Nucleus accumbens (tissue), 56 donors: ENCODE measurements at places on chromosomes 3 and 15.

DNA sequence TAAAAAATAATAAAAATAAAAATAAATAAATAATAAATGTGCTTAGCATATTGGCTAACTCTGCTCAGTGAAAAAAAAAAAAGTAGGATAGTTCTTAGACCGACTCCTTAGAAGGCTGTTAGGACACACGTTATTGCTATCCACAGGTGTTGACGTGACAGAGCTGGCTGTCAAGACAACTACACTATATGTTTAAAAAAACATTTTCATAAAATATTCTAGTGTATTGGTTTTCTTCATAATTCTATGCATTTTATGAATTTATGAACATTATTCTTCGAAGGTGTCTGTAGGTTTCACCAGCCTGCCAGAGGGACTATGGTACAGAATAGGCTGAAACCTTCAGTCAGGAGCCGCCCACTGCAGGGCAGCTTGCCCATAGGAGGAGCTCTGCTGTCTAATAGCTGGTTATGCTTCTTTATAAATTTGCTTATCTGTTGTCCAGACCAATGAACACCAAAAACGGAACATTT is 9.2 kb downstream of the TM4SF1 start:
- DNase-seq = no peak

GRCh38 chr3:10480871-10481378 is 24.5 kb downstream of the ATP2B2 start:
- no peak for DNase-seq

DNA sequence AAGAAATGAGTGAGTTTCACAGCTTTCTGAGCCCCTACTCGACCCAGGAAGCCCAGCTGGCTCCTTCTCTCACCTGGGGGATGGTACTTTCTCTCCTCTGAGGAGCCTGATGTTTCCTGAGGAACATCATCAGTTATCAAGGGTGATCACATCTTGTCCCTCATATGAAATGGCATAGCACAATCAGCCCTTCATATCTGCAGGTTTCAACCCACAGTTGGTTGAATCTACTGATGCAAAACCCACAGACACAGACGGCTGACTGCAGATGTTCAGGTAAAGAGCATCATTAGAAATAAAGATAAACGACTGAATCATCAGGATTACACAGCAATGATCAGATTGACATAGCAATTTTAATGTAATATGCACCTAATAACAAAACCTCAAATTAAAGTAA is 93.6 kb upstream of the OSTN start:
- no peak for DNase-seq

DNA sequence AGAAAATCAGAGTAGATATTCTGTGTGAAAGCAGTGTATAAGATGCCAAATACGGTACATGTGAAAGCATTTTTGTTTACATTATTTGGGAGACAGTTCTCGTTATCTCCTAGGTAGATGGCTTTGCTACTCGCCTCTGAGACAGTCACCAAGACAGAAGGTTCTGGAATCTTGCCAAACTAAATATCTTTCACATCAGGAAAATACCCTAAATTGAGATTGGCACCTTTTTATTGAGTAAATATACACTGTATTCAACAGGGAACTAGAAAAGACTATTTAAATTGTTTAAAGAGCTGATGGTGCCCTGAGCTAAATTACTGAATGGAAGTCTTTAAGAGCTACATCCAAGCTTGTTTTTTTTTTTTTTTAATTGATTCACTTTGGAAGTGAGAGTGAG is 3.4 kb downstream of the FGD5 start:
- no peak for DNase-seq

GRCh38 chr15:42721016-42721415 is 15.9 kb downstream of the CDAN1 start:
- no peak for DNase-seq

DNA sequence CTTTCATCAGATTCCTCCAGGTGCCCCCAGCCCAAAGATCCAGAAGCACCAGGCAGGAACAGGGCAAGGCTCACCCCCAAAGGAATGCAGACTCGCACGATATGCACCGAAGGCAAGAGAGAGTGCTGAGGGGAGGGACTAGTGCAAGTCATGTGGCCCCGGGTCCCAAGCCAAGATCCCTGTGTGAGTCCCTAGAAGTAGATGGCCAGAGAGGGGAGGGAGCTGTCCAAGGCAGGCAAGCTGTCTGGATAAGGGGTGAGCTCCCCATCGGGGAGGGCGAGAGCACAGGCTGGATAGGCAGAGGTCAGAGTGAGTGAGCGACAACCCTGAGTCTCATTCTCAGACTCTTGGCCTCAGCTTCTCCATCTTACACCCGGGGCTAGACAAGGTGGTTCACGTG is 171.5 kb upstream of the LINGO1 start:
- DNase-seq = no peak

DNA sequence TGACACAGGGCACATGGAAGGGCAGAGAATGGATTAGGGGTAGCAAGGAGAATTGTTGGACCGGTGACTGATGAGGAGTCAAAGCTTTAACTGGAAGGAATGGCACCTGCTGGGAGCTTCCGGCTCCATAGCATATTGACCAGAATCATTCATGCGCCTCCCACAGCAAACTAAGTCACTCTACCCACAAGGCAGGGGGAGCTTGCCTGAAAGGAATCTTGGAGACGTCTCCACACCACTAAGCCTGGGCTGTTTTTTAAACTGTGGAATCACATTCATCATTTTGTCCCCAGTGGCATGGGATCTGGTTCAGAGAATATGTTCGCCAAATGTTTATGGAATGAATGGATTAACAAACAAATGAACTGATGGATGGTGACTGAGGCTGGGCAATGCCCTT is 57.0 kb upstream of the ITGA11 start:
- no peak for DNase-seq

DNA sequence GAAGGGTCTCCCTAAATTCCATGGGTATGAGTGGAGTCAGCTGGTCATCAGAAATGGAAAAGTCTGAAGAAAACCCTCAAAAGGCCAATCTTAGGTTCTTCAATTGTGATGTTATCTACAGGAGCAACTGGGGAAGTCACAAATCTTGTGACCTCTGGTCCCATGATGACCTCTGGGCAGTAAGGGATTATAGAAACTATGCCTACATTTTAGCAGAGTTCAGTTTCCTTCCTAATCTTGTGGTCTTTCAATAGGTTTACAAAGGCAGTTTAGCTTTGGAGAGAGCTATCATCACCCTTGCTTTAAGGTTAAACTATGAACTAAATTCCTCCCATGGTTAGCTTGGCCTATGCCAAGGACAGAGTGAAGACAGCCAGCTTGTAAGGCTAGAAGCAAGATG is 225.1 kb downstream of the DPH6 start:
- DNase-seq = no peak

GRCh38 chr3:8856721-8857120 is 87.3 kb upstream of the OXTR start:
- no peak for DNase-seq

DNA sequence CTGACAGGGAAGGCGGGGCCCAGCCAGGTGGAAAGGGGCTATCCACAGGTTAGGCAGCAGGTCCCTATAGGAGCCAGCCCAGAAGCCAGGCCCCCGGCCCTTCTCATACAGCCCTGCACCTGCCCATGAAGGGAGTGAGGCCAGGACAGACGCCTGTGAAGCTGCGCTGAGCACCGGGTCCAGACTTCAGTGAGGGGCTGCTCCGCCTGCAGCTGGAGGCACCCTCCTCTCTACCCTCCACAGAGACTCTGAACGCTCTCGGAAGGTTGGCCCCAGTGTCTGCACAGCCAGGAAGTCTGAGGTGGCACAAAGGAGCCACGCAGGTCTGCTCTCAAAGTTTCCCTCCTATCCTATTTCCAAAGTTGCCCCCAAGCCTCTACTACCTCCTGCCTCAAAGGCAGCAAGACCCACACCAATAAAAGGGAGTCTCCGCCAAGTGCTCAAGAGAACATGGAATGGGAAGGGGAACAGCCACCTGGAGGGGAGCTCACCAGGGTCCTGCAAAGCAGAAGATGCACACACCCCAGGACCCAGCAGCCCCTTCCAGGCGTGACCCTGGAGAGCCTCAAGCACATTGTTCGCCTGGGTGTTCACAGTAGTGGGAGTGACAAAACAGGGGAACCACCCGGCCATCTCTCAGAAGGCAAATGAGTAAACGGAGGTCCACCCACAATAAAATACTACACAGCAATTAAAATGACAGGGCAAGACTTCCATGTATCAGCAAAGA is 19.5 kb downstream of the XXYLT1 start:
- DNase-seq = no peak

GRCh38 chr3:58161435-58162398 is 49.1 kb downstream of the DNASE1L3 start:
- DNase-seq = no peak

DNA sequence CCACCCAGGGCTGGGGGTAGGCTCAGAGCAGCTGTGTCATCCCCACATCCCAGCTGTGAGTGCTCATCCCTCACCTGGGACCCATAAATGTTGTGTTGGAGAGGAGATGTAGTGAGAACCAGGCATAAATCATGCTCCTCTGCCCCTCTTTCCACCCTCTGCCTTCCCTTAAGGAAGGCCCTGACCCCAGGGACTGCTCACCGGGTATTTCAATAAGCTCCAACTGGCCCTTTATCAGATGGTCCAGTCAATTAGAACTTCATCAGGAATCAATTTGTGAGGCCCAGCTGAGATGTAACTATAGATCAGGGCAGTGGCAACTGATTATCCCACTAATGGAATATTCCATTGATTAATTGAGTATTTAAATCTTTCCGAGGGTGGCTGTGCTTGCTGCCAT is 50.8 kb upstream of the NTRK3 start:
- DNase-seq = no peak

- DNase-seq = no peak
Measured at GRCh38 chr15:48040166-48040817, 80.5 kb upstream of the SLC24A5 start.

- no peak for DNase-seq
Measured at GRCh38 chr3:98029083-98029482, 6.0 kb downstream of the GABRR3 start.

DNA sequence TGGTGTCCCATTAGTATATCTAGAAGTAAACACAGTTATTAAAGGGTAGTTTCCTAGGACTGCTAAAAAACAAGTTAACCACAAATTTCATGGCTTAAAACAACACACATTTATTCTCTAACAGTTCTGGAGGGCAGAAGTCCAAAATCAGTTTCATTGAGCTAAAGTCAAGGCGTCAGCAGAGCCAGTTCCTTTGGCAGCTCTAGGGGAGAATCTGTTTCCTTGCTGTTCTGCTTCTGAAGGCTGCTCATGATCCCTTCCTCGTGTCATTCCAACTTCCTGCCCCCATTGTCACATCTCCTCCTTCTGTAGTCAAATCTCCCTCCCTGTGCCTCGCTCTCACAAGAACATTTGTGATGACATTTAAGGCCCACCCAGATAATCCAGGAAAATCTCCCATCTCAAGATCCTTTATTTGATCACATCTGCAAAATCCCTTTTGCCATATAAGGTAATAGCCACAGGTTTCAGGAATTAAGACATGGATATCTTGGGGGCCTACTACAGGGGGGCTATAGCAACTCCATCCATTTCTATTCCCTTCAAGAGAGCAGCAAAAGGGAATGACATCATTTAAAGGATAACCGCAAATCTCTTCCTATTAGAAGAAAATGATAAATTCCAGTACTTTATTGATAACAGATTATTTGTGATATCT is 50.1 kb downstream of the GPR176 start:
- no peak for DNase-seq

- no peak for DNase-seq
Measured at GRCh38 chr3:117746066-117746465, 1036.5 kb downstream of the TUSC7 start.

DNA sequence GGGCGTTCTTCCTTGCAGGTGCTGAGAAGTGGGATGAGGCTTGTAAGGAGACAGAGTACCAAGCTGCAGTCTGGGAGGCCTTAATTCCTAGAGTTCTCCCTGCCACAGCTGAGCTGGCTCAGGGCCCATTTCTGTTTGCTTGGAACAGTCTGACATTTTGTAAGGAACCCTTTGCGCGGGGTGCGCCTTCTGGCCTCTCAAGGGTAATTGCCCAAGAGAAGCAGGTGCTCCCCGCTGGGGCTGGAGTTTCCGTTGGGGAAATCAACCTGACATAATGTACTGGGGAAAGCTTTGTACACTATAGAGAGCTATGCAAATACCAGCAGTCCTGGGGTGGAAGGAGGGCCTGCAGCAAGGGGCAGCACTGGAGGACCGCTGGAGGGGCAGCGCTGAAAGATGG is 83.6 kb downstream of the HMG20A start:
- no peak for DNase-seq
